Epithelial cell of alveolus of lung (primary cell): ENCODE measurements at places on chromosomes 4 and X. TPM values are rescaled to one million over a fixed set of nuclear protein-coding genes. Genes with fewer than 3 reads are reported as not detected.

Gene BEX1
- total RNA-seq, result 0.96 and 13.6 TPM in 2 replicates

Gene MAGEA12
- not detected in 2 replicates for total RNA-seq

Gene CT83
- not detected in 2 replicates for total RNA-seq

Gene UBQLN2
- total RNA-seq, result 20.6 and 34.4 TPM in 2 replicates

Gene LAMP2
- 116 and 147 TPM in 2 replicates for total RNA-seq

Gene CTAG1A
- total RNA-seq, result not detected in 2 replicates

Gene FAAH2
- total RNA-seq, result 0.26 and 3.3 TPM in 2 replicates

Gene KIT
- total RNA-seq, result 1.0 and 7.3 TPM in 2 replicates

Gene FAM184B
- not detected in 2 replicates for total RNA-seq

Gene SULT1E1
- 13.6 and 23.7 TPM in 2 replicates for total RNA-seq

Gene AVPR2
- total RNA-seq, result not detected in 2 replicates

Gene ITIH6
- not detected in 2 replicates for total RNA-seq

Gene AMOT
- 1.9 and 6.9 TPM in 2 replicates for total RNA-seq

Gene FABP2
- total RNA-seq, result not detected in 2 replicates

Gene BBS12
- total RNA-seq, result 2.2 and 3.9 TPM in 2 replicates

Gene YY2
- 0.65 and 4.1 TPM in 2 replicates for total RNA-seq

Gene EXOC1L
- not detected in 2 replicates for total RNA-seq

Gene CDX4
- not detected in 2 replicates for total RNA-seq

Gene ENPP6
- total RNA-seq, result under 0.01 and 0.13 TPM in 2 replicates

Gene TMPRSS11B
- total RNA-seq, result not detected in 2 replicates

Gene PAGE2
- total RNA-seq, result not detected in 2 replicates

Gene THOC2
- 26.0 and 35.7 TPM in 2 replicates for total RNA-seq
